ENCODE measurements at places on chromosomes 16 and 17.

- DNase-seq: no peak
These were observed 23.3 kb downstream of the PHF12 start for GRCh38 chr17:28928061-28928460.

- DNase-seq: no peak
These were observed 216.0 kb downstream of the HAPSTR1 start for GRCh38 chr16:9307446-9307845.

DNA sequence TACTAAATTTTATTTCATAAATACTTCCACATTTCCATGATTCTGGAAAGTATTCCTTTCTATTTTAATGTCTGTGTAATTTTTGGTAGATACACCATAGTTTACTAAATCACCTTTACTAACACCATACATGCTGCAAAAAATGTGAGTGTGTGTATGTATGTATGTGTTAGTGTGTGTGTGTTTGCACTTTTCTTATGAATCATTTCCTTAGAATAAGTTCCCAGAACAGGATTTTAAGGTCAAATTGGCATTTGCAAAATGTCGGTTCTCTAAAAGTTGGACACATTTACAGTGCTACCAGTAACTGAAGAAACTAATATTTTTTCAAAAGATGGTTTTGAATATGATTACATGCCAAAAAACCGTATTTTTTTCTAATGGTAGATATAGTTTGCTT lies 137.1 kb downstream of the CYB561 start:
- DNase-seq: no peak

DNA sequence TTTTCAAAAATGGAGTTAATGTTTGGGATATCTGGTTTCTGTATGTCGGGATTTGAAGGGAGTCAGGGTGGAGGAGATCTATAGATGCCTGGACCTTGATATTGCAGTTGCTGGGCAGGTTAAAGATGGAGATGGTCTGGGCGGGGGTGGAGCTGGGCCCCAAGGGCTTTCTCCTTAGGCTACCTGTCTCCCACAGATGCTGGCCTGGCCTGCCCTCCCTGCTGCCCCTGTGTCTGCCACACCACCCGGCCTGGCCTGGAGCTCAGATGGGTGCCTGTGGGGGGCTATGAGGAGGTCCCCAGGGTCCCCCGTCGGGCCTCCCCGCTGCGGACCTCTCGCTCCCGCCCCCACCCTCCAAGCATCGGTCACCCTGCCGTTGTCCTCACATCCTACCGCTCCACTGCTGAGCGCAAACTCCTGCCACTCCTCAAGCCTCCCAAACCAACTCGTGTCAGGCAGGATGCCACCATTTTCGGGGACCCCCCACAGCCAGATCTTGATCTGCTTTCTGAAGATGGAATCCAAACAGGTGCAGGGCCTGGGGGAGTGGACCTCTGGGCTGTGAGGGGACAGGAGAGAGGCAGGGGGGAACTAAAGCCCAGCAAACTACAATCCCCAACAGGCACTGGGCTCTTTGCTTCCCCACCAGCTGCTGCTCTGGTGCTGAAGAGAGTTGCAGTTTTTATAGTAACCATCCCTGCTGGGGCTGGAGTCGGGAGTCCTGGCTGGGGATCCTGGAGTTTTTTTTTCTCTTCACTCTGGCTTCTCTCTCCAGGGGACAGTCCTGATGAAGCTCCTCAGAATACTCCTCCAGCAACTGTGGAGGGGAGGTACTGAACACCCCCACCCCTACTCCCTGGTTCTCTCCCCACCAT lies 2.9 kb downstream of the ARHGEF15 start:
- no peak for DNase-seq

GRCh38 chr16:50478773-50479149 lies 69.4 kb upstream of the NKD1 start:
- DNase-seq: no peak

GRCh38 chr17:17782523-17783115 lies 54.2 kb downstream of the SREBF1 start:
- DNase-seq: peak; percentile 65

DNA sequence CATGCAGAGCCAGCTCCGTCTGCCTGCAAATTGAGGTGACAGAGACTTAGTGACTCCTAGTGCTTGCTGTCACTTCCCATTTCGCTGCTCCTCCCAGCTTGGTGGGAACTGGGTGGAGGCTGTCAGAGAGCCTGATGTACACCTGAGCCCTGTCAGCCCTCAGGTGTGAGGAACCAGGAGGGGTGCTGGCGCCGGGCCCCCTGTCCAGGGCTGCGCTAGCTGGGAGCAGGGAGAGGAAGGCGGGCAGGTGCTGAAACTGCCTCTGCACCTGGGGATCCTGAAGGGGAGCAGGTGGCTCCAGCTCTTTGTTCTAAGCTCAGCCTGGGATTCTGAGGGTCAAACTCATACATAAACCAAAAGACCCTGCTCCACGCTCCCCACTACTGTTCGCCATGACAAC lies 10.8 kb upstream of the WSCD1 start:
- DNase-seq: no peak

GRCh38 chr17:63278728-63279442 lies 167.2 kb downstream of the CYB561 start:
- DNase-seq: no peak

DNA sequence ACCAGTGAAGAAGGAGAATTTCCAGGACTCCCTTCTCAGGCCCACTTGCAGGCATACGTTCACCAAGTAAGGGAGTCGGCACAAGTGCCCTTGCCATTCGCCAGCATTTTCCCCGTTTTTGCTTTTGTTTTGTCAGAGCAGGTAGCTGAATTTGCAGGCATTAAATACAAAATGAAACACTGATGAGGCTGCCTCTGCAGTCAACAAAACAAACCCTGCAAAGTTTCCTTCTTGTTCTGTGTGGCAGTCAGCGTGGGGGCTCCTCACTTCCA lies 7.8 kb downstream of the GLOD4 start:
- DNase-seq: no peak

DNA sequence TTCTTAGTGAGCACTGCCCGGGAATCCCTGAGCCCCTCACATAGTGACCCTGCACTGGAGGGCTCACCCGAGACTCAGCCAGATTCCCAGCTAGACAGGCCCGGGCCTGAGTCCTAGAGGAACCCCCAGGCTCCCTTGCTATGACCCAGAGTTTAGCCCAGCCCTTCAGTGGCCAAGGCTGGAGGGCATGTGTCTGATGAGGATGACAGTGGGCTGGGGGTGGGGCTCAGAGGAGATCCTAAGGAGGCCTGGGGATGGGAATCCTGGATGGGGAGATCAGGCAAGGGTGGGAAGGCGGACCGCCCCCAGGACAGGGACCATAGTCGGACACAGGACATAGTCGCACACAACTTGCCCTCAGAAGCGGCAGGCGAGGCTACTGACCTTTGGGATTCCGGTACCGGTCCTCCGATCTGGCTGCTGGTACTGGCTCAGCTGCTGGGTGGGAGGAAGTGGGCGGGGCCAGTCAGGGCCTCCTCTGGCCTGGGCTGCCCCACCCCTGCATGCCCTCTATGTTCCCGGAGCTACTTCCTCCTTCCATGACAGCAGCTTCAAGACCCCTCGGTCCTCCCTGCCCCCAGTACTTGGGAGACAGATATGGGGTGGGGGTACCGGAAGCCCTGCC lies 1.1 kb downstream of the CD79B start:
- peak; percentile 85 for DNase-seq

GRCh38 chr17:40366076-40366860 lies 1.7 kb upstream of the GJD3 start:
- peak; percentile 17 for DNase-seq

GRCh38 chr16:83494459-83494858 lies 313.3 kb upstream of the HSBP1 start:
- no peak for DNase-seq

DNA sequence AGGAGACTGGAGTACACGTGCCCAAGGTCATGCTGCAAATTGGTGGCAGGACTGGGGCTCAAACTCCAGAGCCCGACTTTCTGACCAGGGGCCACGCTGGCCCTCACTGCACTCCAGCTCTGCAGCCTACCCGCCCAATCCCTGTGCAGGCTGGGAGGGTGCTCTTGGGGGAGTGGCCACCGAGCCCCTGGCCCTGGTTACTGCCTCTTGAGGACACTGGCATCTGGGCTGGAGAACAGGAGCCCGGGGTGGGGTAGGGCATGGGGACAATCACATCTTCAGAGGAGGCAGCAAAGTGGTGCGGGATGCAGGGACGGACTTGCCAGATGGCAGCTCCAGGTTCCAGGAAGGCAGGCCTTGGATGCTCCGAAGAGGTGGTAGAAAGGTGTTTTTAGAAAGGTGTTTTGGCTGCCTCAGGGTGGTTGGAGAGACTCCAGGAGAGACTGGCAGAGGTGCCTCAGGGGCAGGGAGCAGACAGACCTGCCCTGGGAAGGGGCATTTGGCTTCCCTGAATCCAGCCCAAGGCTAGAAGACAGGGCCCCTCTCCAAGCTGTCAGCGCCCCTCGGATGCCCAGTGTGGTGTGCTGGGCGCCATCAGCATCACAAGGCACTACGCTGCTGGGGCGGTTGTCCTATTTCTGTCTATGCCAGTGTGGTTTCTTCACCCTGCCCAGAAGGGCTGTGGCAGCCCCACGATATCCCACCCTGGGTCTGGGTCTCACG lies 220.6 kb downstream of the NTN1 start:
- no peak for DNase-seq

- DNase-seq: no peak
These were observed 16.1 kb upstream of the KIF19 start for GRCh38 chr17:74309902-74310301.

DNA sequence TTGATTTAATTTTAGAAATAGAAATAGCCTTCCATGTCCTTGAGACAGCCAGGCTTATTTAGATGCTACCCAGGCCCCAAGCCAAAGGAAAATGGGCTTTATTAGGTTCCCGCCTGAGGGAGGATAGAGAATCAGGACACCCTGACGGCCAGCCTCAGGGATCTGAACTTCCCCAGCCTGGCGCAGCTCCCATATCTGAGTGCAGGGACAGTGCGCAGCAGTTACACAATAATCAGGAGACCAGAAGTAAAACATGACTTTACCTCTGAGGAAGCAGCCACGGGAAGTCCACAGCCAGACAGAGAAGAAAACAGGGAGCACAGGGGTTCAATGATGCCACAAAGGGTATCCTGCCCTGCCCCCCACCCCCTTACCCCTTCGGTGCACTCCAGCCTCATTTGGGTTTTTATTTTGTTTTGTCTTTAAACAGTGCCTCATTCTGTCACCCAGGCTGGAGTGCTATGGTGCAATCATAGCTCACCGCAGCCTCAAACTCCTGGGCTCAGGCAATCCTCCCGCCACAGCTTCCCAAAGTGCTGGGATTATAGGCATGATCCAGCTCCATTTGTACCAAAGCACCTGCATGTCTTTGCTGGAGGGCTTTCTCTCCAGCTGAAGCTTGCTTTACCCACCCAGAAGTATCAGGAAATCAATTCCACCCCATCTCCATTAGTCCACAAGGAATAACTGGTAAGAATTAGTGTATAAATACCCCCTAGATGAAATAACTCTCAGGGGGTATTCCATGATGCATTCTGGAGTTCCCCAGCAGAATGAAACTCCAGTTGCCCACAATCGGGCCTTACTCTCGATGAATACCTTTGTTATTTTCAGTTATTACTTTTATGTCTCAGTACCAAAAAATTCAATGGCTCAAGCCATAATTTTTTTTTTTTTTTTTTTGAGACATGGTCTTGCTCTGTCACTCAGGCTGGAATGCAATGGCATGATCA lies 21.9 kb downstream of the ORC6 start:
- no peak for DNase-seq

GRCh38 chr17:82691714-82692113 lies 6.8 kb downstream of the RAB40B start:
- DNase-seq: no peak

DNA sequence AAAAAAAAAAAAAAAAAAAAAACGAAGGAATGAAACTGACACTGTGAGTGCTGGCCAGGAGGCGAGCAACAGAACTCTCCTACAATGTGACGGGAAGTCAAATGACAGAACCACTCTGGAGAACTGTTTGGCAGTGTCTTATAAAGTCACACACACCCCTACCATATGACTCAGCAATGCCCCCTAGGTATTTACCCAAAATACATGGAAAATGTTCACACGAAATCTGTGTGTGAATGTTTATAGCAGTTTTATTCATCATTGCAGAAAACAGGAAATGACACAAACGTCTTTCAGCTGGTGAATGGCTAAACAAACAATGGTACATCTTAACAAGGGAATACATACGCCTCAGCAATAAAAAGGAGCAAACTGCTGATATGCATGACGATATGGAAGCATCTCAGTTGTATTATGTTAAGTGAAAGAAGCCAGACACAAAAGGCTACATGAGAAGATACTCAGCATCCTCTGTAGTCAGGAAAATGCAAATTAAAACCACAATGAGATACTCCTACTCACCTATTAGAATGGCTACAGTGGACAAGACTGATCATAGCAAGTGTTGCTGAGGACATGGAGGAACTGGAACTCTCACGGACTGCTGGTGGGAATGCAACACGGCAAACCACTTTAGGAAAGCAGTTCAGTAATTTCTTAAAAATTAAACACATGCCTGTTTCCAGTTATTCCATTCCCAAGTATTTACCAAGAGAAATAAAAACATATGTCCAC lies 74.7 kb downstream of the TBC1D16 start:
- DNase-seq: no peak

DNA sequence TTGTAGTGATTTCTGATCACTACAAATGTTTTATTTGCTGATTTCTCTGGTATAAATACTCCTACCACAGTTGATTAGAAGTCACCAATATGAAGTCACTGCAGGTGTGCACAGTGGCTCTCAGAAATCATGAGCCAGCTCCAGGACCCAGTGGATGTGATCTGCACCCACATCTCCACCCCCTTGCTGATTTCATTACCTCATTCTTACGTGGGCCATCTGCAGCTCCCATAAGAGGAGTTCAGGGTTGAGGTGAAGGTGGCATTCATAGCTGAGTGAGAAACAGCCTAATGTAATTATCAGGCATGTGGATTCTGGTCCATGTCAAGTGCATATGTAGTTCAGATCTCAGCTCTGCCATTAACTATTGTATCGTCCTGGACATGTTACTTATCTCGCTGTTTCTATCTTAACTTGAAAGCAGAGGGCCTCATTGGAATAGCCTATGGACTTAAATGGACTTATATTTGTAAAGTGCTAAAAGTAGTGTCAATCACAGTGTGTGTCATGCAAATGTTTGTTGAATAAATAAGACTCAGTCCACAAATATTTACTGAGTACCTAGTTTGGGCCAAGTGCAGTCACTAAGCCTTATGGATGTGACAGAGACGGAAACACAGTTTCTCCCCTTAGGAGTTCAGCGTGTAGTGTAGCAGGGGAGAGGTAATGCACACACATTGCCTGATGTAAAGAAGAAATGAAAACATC lies 40.7 kb upstream of the ZKSCAN2 start:
- DNase-seq: no peak

- no peak for DNase-seq
These were observed 8.0 kb upstream of the MYH2 start for GRCh38 chr17:10557422-10557821.

GRCh38 chr16:88570691-88571092 lies 489 bp downstream of the ZC3H18 start:
- no peak for DNase-seq

DNA sequence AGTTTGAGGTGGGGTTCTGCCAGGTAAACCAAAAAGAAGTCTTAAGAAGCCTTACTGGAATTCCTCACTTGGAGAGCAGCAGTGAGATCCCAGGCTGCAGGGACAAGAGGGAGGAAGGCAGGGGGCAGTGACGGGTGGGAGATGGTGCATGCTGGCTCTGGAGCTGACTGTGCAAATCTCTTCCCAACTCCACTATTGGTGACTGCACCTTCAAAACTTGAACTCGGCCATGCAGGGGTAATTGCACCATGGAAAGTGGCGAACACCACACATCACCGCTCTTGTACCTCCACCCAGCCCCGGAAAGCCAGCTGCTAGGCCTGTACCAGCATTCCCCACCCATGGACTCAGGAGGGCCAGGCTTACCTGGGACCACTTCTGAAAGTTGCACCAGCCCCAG lies 51.4 kb upstream of the CDR2 start:
- no peak for DNase-seq
